ENCODE measurements at places on chromosomes 3 and 15. TPM values are rescaled to one million over a fixed set of nuclear protein-coding genes. Genes with fewer than 3 reads are reported as not detected.
A peak's percentile ranks its signal among the peaks of the same experiment; 100 is the strongest.

DNA sequence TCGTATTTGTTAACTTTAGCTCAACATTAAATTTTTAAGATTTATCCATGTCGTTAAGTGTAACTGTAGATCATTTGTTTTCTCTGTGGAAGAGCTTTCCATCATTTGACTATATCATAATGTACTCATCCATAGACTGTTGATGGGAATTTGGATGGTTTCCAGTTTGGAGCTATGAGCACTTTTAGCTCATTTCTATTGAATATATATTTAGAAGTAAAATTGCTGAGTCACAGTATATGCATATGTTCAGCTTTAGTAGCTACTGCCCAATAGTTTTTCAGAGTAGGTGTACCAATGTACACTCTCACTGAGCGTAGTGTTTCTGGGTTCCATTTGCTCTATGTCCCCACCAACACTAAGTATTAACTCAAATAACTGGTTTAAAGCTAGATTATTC is 263.0 kb downstream of the ULK4 start:
- no peaks in the 10 kb centered on the region for H3K36me3 ChIP-seq
- H3K27ac ChIP-seq, result no peak overlapping the region
- no peak overlapping the region for H3K4me3 ChIP-seq
- H3K27me3 ChIP-seq, result no peaks in the 10 kb centered on the region

DNA sequence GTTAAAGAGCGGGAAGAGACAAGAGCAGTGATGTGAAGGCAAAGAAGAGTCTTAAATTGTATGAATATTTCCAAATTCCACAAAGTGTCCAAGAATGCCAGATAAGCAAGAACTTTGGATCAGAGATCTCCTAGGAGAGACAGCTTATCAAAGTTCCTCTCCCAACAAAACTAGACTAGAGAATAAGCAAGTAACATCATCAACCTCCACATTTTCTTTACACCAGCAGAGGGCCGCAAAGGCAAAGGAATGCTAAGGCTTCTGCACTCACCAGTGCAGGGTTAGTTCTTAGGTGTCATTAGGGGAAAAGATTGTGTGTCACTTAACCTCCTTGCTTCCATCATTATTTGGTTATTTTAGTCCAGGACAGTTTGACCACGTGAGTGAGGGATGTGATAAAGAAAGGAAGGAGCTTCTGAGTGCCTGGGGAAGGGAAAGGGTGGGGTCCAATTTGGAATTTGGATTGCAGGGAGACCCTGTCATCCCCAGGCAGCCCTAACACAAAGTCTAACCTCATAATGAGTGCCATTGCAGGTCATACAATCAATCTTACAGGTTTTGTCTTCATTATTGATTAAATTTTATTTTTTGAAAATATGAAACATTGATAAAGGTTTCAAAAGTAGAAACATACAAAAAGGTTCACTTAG is 7.5 kb upstream of the CMTM6 start:
- H3K27ac ChIP-seq, result no peak overlapping the region
- H3K36me3 ChIP-seq, result no peaks in the 10 kb centered on the region

DNA sequence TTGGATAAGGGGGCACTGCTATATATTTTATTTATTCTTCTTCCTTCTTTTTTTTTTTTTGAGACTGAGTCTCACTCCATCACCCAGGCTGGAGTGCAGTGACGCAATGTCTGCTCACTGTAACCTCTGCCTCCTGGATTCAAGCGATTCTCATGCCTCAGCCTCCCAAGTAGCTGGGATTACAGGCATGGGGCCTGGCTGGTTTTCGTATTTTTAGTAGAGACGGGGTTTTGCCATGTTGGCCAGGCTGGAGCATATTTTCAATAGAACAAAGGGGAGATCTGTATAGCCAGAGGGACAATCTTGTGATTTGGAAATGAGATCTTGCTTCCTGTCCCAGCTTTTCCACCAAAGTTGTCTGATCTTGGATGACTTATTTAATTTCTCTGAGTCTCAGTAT is 133.1 kb upstream of the ABHD17C start:
- no peak overlapping the region for H3K4me3 ChIP-seq
- H3K4me1 ChIP-seq, result no peaks in the 10 kb centered on the region
- no peaks in the 10 kb centered on the region for H3K36me3 ChIP-seq
- H3K27me3 ChIP-seq, result no peaks in the 10 kb centered on the region
- no peak for DNase-seq

- DNase-seq, result no peak
- H3K27ac ChIP-seq, result no peak overlapping the region
- no peaks in the 10 kb centered on the region for H3K27me3 ChIP-seq
- no peaks in the 10 kb centered on the region for H3K4me1 ChIP-seq
These were observed 243.8 kb upstream of the PEX5L start for GRCh38 chr3:180280555-180280954.

Gene CCDC54
- not detected for polyA plus RNA-seq

DNA sequence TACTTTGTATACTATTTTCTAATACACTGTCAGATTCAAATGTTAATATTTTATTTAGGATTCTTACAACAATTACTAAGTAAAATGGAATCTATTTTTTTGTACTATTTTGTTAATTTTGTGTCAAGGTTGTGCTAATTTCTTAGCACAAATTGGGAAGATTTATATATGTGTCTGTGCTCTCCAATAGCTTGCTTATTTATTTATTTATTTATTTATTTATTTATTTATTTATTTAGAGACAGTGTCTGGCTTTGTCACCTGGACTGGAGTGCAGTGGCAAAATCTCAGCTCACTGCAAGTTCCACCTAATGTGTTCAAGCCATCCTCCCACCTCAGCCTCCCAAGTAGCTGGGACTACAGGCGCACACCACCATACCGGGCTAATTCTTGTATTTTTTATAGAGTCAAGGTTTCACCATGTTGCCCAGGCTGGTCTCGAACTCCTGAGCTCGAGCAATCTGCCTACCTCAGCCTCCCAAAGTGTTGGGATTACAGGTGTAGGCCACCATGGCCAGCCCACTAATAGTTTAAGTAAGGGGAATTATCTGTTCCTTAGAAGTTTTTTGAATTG is 34.6 kb downstream of the CTXND1 start:
- H3K36me3 ChIP-seq, result no peaks in the 10 kb centered on the region
- H3K4me3 ChIP-seq, result no peak overlapping the region
- H3K4me1 ChIP-seq, result no peaks in the 10 kb centered on the region
- no peak for DNase-seq
- H3K27ac ChIP-seq, result no peak overlapping the region

Gene THSD4
- 20.8 TPM for polyA plus RNA-seq

Gene IGSF11
- polyA plus RNA-seq, result 0.29 TPM

Gene ADCY5
- 37.2 TPM for polyA plus RNA-seq

Gene STAB1
- polyA plus RNA-seq, result 231 TPM

GRCh38 chr3:25768851-25769250 is 14.4 kb downstream of the NGLY1 start:
- no peak overlapping the region for H3K4me3 ChIP-seq
- H3K4me1 ChIP-seq, result peaks cover 4% of the 10 kb centered on the region
- DNase-seq, result no peak
- H3K27me3 ChIP-seq, result no peaks in the 10 kb centered on the region
- H3K27ac ChIP-seq, result no peak overlapping the region

Gene MAPKAPK3
- polyA plus RNA-seq, result 225 TPM

GRCh38 chr3:147119989-147120388 is 286.4 kb downstream of the ZIC4 start:
- H3K27me3 ChIP-seq, result no peaks in the 10 kb centered on the region
- no peaks in the 10 kb centered on the region for H3K36me3 ChIP-seq
- no peak for DNase-seq

Gene ROPN1
- polyA plus RNA-seq, result 0.38 TPM

DNA sequence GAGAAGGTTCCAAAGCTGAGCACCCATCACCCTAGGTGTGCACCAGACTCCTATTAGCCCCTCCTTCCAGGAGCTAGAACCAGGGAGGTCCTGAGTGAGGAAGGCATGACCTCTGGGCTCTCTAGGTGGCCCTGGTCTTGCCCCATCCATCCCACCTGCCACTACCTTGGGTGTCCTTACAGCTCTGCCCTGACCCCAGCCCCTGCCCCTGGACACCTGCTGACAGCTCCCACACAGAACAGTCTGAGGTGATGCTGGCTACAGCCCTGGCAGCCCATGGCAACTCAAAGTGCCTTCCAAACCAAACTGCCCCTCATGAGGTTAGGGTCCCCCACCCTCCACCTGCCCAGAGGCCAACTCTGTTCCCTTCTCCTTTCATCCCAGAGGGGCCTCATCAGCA is 37.2 kb downstream of the GOLGA6A start:
- no peaks in the 10 kb centered on the region for H3K36me3 ChIP-seq
- peak overlapping the region; percentile 85 for H3K27ac ChIP-seq
- no peaks in the 10 kb centered on the region for H3K27me3 ChIP-seq
- peaks cover 74% of the 10 kb centered on the region for H3K4me1 ChIP-seq

Gene NANOGP8
- not detected for polyA plus RNA-seq

DNA sequence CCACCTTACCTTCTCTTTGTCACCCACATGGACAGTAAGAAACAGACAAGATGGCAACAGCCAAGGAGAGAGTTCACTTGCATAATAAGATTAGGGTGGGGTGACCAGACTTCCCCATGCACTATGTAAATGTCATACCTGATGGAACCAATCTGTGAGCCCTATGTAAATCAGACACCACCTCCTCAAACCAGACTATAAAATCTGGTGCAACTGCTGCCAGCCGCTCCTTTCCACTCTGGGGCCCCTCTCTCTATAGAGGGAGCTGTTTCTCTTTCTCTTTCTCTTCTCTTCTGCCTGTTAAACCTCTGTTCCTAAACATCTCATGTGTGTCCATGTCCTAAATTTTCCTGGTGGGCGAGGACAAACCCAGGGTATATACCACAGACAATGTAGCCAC is 405.5 kb upstream of the CNTN4 start:
- no peaks in the 10 kb centered on the region for H3K27me3 ChIP-seq
- H3K36me3 ChIP-seq, result no peaks in the 10 kb centered on the region
- H3K27ac ChIP-seq, result no peak overlapping the region

Gene DLG1
- 42.5 TPM for polyA plus RNA-seq

Gene C3orf18
- 28.7 TPM for polyA plus RNA-seq

GRCh38 chr3:143060906-143061305 is 58.7 kb upstream of the CHST2 start:
- no peaks in the 10 kb centered on the region for H3K4me1 ChIP-seq
- no peak for DNase-seq

DNA sequence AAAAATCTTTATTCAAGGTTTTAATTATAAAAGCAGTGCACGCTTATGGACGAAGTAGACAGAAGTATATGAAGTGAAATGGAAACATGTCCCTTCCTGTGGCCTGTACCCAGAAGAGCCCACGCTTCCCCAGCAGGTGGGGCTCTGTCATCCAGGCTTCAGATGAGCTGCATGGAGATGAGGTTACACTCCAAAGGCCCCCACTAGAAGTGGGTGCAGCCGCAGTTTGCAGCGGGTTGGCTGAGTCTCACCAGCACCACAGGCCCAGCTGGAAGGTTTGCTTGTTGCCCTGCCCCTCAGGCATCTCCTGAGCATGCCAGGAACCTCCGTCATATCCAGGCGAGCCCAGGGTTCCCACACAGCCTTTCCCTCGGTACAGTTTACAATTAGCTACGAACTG is 33.1 kb downstream of the PRR20G start:
- DNase-seq, result no peak
- H3K27ac ChIP-seq, result no peak overlapping the region
- no peaks in the 10 kb centered on the region for H3K27me3 ChIP-seq
- H3K4me1 ChIP-seq, result no peaks in the 10 kb centered on the region
- no peaks in the 10 kb centered on the region for H3K36me3 ChIP-seq

DNA sequence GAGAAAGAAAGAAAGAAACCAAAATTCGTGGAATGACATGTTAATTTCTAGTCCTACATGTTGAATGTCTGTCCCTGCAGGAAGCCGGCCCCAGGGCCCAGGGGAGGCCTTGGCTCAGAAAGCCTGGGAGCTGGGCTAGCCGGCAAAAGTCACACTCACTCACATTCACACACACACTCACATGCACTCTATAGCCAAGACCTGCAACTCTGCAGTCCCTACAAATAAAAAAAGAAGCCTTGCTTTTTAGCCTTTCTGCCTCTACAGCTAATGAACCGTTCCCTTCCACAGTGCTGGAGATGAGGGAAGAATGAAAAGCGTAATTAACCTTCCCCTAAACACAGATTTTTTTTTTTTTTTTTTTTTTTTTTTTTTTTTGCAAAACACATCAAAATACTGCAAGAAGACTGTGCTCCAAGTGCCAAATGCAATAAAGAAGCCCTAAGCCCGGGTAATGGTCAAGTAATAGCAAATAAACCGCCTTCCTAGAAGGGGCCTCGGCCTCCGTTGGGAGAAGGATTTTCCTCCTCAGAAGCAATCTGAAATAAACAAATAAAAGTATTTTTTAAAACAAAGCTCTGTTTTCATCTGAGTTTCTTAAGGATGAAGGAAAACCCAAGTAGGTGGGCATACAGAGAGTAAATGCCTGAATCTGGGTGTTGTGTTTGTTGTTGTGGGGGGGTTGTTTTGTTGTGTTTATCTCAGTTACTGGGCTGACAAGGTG is 4.3 kb downstream of the MECOM start:
- H3K27me3 ChIP-seq, result peaks cover 8% of the 10 kb centered on the region
- peak overlapping the region; percentile 98 for H3K27ac ChIP-seq
- H3K4me1 ChIP-seq, result no peaks in the 10 kb centered on the region
- peak overlapping the region; percentile 81 for H3K4me3 ChIP-seq
- no peaks in the 10 kb centered on the region for H3K36me3 ChIP-seq

GRCh38 chr3:15636028-15636709 is 34.6 kb downstream of the BTD start:
- DNase-seq, result peak; percentile 34
- no peaks in the 10 kb centered on the region for H3K27me3 ChIP-seq
- H3K4me1 ChIP-seq, result peaks cover 45% of the 10 kb centered on the region
- H3K27ac ChIP-seq, result peak overlapping the region; percentile 32
- H3K4me3 ChIP-seq, result peak overlapping the region; percentile 7

Gene SCN11A
- polyA plus RNA-seq, result 0.15 TPM

- no peak overlapping the region for H3K4me3 ChIP-seq
- no peaks in the 10 kb centered on the region for H3K27me3 ChIP-seq
- no peak overlapping the region for H3K27ac ChIP-seq
These were observed 28.0 kb downstream of the TFG start for GRCh38 chr3:100737334-100737733.

Measured in heart right ventricle (tissue), 16 donors.